Activated CD4-positive, alpha-beta T cell treated with anti-CD3 and anti-CD28 coated beads, Interleukin-2, amount 10 ng/mL, durations not matched to agents 7 days and 5 days (primary cell): ENCODE measurements at places on chromosomes 6 and 20. TPM values are rescaled to one million over a fixed set of nuclear protein-coding genes. Genes with fewer than 3 reads are reported as not detected.

Gene CD93
- 1.7 TPM for total RNA-seq

Gene TRAPPC3L
- total RNA-seq, result not detected

Gene SLC17A1
- total RNA-seq, result not detected

Gene SAMD5
- total RNA-seq, result not detected

Gene MCM8
- total RNA-seq, result 32.1 TPM

GRCh38 chr20:34632870-34633452 lies 43.9 kb downstream of the PIGU start:
- no peak for DNase-seq
- H3K4me3 ChIP-seq, result no peak overlapping the region
- H3K27me3 ChIP-seq, result no peaks in the 10 kb centered on the region
- no peak overlapping the region for H3K27ac ChIP-seq

DNA sequence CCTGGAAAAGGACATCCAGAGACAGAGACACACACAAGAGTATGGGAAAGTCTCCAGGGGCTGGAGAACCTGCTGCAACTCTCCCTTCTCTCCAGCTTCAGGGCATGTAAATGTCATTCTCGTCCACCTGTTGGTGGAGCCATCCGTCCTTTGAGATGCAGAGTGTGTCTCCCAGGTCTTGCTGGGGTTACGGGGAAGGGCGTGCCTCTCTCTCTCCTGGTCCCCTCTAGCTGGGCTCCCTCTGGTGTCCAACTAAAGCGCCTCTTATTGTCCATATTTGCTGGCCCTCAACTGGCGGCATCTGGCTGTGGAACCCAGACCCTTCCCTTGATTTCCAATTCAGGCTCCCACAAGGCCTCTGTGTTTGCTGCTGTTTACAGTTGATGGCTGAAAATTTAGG lies 244.1 kb downstream of the BMP7 start:
- H3K36me3 ChIP-seq, result no peaks in the 10 kb centered on the region
- peaks cover 19% of the 10 kb centered on the region for H3K27me3 ChIP-seq
- no peak overlapping the region for H3K27ac ChIP-seq
- DNase-seq, result no peak
- H3K4me3 ChIP-seq, result no peak overlapping the region
- no peaks in the 10 kb centered on the region for H3K4me1 ChIP-seq

DNA sequence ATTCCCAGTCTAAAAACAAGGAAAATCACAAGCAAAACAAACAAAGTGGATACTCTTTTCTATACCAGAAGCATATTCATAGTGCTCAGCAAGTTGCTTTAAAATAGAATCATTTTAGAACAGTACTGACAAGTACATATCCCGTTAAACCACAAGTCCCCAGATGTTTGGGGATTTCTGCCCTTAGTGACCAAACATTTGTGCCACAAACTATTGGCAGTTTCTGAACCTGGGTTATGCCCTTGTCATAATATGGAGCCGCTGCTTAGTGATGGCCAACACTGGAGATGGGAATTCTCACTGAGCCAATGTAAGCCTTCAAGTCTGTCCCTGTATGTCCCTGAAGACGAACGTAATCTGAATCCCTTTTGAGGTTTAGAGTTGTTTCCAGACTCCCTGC lies 436.7 kb upstream of the JAG1 start:
- H3K27me3 ChIP-seq, result no peaks in the 10 kb centered on the region
- no peak overlapping the region for H3K27ac ChIP-seq
- no peaks in the 10 kb centered on the region for H3K36me3 ChIP-seq
- H3K4me3 ChIP-seq, result no peak overlapping the region
- no peak for DNase-seq
- no peaks in the 10 kb centered on the region for H3K4me1 ChIP-seq

- no peaks in the 10 kb centered on the region for H3K4me1 ChIP-seq
- H3K36me3 ChIP-seq, result no peaks in the 10 kb centered on the region
- DNase-seq, result no peak
- no peak overlapping the region for H3K4me3 ChIP-seq
- no peaks in the 10 kb centered on the region for H3K27me3 ChIP-seq
Observed at GRCh38 chr6:39951716-39952115, 17.5 kb upstream of the MOCS1 start.

- H3K4me3 ChIP-seq, result no peak overlapping the region
- H3K27me3 ChIP-seq, result no peaks in the 10 kb centered on the region
- peaks cover 39% of the 10 kb centered on the region for H3K4me1 ChIP-seq
- DNase-seq, result no peak
- H3K27ac ChIP-seq, result no peak overlapping the region
Observed at GRCh38 chr6:17688481-17688880, 18.2 kb downstream of the NUP153 start.

DNA sequence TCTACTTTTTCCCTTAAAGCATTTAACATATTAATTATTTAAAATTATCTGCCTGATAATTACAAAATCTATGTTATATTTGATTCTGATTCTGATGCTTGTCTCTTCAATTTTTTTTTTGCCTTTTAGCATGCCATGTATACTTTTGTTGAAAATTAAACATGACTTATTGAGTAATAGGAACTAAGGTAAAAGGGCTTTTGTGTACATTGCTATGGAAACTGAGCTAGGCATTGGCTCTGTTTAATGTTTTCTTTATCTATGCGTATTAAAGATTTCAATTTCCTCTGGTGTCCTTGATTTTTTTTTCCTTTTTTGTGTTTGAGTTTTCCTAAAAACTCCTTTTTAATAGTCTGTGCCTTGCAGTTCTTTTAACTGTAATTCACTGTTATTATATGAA lies 805.2 kb downstream of the DHX35 start:
- no peak for DNase-seq
- H3K27me3 ChIP-seq, result no peaks in the 10 kb centered on the region
- no peak overlapping the region for H3K27ac ChIP-seq
- no peak overlapping the region for H3K4me3 ChIP-seq
- H3K36me3 ChIP-seq, result no peaks in the 10 kb centered on the region

DNA sequence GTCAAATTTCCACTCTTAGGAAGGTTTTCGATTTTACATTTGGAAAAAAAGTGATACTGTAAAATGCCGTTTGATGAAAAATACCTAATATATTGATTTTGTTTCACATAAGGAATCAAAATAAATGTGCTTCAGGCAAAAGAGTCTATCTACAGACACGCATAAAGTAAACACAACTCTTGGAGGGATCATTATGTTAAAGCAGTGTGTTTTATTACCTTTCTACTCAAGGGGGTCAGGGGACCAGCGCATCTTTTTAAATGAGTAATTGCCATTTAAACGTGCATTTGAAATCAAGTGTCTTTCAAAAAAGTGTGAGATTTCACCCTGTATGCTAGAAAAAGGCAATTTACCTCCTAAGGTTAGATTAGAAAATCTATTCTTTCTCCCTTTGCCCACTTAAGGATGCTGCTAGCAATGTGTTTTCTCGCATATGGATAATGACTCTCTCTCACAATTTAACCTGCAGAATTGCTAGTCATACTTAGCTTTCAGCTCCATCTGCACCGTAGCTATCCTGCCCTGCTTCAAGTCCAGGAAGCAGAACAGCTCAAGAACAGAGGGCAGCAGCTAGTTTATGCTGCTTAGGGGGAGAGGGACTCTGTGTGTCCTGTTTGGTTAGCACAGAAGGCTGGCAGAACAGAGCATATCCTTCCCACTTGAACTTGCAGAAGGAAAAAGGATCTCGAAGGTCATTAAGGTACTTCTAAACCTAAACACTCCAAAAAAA lies 35.0 kb downstream of the NKAIN2 start:
- H3K4me3 ChIP-seq, result no peak overlapping the region
- H3K27ac ChIP-seq, result no peak overlapping the region
- H3K36me3 ChIP-seq, result no peaks in the 10 kb centered on the region
- no peaks in the 10 kb centered on the region for H3K27me3 ChIP-seq
- DNase-seq, result no peak

- H3K4me3 ChIP-seq, result no peak overlapping the region
- H3K4me1 ChIP-seq, result no peaks in the 10 kb centered on the region
- no peak for DNase-seq
Observed at GRCh38 chr6:142648036-142648451, 296.9 kb downstream of the HIVEP2 start.

DNA sequence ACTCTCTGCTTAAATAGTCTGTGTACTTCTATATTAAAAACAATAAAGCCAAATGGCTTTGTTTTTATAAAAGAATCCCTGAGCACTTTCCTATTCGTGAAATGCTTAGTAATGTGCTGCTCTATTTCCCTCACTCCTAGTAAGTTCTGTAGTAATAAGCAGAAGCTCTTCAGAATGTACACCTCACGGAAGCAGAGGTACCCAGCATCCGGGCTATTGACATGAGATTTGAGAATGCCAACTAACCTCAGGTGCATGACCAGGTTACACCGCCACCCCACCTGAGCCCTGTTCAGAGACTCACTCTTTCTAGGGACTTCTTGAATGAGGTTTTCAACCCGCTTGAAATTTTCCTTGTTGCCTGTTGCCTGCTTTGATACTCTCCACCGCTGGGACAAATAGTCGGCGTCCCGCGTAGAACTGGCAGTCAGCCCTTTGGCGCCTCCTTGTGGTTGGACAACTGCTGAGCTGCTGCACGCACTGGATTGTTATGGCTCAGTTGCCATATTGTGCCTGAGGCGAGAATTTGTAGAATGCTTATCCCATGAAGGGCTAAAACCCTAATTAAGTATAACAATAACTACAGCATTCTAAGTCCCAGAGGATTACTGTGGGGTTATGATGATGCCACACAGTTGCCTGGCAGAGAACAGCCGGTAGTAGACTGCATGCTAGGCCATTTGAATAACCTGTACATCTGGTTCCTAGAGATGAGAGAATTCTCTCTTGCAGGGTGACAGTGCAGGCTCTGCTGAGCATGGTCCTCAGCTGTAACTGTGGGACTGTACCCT lies 95.4 kb downstream of the KHDC1L start:
- H3K4me3 ChIP-seq, result no peak overlapping the region
- no peaks in the 10 kb centered on the region for H3K36me3 ChIP-seq
- peaks cover 6% of the 10 kb centered on the region for H3K4me1 ChIP-seq
- peak; percentile 84 for DNase-seq
- H3K27ac ChIP-seq, result no peak overlapping the region
- peaks cover 7% of the 10 kb centered on the region for H3K27me3 ChIP-seq

DNA sequence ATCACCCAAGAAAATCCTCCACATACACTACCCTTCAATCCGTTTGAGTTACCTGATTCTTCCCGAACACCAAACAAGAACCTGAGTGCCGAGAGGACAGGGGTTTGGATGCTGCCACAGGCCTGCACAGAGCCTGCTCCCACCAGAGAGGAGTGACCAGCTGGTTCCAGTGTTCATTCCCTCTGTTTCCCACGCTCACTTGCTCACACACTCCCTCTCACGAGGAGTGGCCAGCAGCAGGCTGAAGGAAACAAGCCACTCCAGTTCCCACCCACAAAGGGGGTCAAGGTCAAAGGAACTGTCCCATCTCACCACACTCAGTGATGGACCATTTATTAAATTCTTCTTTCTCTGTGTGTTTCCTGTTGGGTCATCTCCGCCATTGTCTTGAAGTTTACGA lies 97.2 kb upstream of the SNX9 start:
- H3K4me3 ChIP-seq, result no peak overlapping the region
- peaks cover 2% of the 10 kb centered on the region for H3K27me3 ChIP-seq
- DNase-seq, result no peak
- no peak overlapping the region for H3K27ac ChIP-seq

DNA sequence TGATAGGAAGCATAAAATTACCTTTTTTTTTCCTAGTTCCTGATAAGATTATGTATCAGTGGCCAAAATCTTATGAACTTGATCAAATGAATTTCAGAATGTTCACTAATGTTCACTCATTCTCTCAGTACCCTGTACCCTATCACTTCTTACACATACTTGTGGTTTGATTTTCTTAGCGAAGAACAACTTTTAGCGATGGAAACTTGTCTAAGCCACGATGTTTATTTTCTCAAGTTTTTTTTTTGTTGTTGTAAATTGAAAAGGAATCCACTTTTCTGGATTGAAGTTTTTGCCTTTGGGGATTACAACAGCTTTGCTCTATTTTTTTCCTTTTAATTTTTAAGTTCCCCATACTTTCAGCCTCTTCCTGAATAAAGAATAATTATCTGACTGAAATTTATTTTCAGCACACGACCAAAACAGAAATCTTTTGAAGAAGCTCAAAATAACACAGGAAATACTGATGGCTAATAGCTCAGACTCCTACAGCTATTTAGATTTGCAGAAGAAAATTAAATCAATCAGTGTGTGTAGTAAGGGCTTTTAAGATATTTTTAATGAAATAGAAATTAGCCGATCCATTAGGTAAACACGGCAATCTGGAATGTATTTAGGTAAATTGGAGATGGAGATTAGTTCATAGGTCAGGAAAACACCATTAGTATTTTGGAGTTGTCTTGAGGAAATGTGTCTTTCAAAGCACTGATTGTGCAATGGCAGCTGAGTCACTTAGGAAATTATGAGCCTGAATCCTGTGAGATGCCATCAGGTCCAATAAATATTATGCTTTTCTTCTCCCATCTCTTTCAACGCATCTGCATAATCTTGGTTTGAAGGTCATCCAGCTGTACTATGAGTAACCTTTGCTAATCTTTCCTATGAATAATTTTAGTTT lies 217.5 kb downstream of the GJA1 start:
- peaks cover 34% of the 10 kb centered on the region for H3K4me1 ChIP-seq
- H3K4me3 ChIP-seq, result no peak overlapping the region
- no peaks in the 10 kb centered on the region for H3K27me3 ChIP-seq
- no peaks in the 10 kb centered on the region for H3K36me3 ChIP-seq
- no peak for DNase-seq
- no peak overlapping the region for H3K27ac ChIP-seq

DNA sequence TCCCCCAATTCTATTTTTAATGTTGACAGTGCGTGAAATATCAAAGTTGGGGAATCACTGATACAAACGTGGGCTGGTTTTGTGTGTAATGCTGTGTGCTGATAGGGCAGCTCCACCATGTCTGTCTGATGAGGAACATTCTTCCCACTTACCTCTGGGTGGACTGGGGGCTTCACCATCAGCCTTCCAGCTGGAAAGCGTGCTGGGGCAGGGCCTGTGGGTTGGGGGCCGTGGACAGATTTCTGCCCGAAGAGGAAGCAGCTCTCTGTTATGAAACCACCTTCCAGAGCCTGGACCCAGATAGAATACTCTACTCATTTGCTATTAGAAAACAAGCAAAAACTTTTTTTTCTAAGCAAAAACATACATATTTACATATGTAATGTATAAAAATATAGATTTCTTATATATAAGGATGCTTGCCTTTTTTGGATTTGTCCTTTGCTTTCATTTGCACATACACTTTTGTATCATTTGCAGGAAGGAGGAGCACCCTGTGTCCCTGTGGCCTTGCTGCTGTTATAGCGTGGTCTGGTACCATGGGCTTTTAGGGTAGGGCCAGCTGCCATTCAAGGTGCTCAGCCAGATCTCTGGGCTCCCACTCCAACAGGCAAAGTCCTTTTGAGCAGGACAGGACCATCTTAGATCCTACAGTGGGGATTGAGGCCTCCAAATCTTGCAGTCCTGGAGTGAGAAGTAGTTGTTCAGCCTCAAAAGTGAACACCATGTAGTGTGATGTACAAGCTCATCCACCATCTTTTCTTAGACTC lies 48.1 kb downstream of the DUSP22 start:
- H3K27ac ChIP-seq, result peak overlapping the region; percentile 88
- H3K36me3 ChIP-seq, result peaks cover 8% of the 10 kb centered on the region
- H3K4me1 ChIP-seq, result peaks cover 64% of the 10 kb centered on the region

DNA sequence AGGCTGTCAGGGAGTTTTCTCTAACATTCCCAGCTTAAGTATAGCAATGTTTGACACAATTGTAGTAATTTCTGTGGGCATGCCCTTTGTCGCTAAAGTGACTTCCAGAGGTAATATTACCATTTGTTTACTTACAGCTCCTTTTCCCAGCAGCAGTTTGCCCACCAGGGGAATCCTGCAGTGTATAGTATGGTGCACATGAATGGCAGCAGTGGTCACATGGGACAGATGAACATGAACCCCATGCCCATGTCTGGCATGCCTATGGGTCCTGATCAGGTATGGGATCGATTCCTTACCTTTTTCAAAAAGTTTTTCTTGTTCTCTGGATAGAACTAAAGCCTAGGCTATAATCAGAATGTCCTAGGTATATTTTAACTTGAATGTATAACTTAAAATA lies 132.5 kb downstream of the SULF2 start:
- no peaks in the 10 kb centered on the region for H3K27me3 ChIP-seq
- no peak overlapping the region for H3K27ac ChIP-seq
- no peak for DNase-seq
- peaks cover 48% of the 10 kb centered on the region for H3K36me3 ChIP-seq
- H3K4me1 ChIP-seq, result no peaks in the 10 kb centered on the region
- no peak overlapping the region for H3K4me3 ChIP-seq
